ENCODE measurements at places on chromosomes 1 and 21.

GRCh38 chr1:10286244-10286643, 75.9 kb downstream of the KIF1B start:
- DNase-seq: no peak

GRCh38 chr21:15839026-15839425, 109.2 kb downstream of the USP25 start:
- DNase-seq: no peak

- DNase-seq: no peak
These were observed 11.3 kb downstream of the THEM4 start for GRCh38 chr1:151897991-151898431.

- DNase-seq: no peak
These were observed 3.6 kb upstream of the CALML6 start for GRCh38 chr1:1911350-1912041.

GRCh38 chr1:221940631-221941030, 198.7 kb upstream of the DUSP10 start:
- DNase-seq: no peak

DNA sequence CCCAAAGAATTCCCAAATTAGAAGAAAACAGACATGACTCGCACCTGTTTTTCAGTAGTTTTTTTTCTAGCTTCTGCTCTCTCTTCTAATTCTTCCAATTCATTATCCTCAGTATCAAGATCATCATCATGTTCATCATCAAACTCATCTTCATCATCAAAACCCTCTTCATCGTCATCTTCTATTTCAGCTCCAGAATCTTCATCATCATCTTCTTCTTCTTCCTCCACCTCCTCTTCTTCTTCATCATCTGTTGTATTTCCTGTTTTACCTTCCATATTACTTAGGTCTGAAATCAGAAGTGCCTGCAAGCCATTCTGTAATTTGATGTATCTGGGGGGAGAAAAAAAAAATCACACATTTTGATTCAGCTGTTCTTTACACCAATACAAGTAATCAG, 38.3 kb downstream of the NRDC start:
- DNase-seq: no peak

All from NCI-H748 treated with DMSO at 0.1 percent for 48 hours (cell line).